ENCODE measurements at places on chromosomes 7 and 10.
A peak's percentile ranks its signal among the peaks of the same experiment; 100 is the strongest.

GRCh38 chr7:92343714-92344113 lies 97.9 kb downstream of the ANKIB1 start:
- no peak for DNase-seq

DNA sequence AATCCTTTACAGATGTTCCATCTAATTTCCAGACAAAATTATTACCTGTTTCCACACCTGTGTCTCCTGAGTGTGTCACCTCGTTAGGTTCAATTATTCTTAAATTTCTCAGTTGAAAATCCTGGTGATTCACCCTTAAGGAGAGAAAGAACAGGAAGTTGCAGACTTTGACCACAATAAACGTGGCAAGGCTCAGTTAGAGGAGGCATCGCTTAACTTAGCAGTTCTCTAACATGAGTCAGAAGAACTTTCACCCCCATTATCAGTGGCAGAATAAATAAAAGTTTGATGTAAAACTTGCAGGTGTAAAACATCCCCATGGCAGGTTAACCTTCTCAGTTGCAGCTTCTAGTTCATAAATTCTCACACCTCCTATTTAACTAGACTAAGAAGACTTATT lies 8.3 kb downstream of the XPNPEP1 start:
- peak; percentile 13 for DNase-seq

DNA sequence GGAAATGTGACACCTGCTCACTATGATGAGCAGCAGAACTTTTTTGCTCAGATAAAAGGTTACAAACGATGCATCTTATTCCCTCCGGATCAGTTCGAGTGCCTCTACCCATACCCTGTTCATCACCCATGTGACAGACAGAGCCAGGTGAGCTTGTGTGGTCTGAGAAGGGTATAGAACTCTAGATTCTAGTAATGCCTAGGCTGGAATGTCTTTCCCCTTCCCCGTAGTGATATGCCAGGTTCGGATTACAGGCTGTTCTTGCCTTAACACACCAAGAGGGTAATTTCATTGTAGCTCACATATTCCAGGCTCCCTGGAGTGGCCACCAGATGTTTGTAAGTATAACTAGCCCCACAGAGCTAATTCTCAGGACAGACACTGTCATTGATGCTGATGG lies 9.2 kb downstream of the HIF1AN start:
- no peak for DNase-seq

GRCh38 chr10:50622706-50623662 lies 772 bp downstream of the SGMS1 start:
- no peak for DNase-seq

DNA sequence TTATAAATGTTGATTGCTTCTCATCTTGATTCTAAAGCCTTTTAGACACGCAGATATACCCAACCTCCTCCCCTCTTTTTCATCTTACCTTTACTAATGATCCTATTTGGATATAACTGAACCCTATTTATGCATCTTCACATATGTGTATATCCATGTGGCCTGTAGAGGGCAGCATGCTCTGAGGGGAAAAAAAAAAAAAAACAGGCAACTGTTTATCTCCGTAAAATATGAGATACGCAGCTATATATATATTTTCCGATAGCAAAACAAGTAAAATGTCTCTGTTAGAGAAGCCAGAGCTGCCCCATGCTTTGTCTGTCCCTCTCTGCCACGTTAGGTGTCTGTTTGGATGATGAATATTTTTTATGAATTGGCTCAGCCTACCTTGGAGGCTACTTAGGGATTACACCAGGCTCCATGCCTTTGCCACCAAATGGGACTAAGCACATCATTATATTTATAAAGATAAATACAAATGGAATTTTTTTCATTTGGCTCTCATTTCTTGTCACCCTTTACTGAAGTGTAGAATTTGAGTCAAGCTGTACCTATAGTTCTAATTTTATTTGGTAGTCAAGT lies 174.8 kb upstream of the FZD1 start:
- no peak for DNase-seq

DNA sequence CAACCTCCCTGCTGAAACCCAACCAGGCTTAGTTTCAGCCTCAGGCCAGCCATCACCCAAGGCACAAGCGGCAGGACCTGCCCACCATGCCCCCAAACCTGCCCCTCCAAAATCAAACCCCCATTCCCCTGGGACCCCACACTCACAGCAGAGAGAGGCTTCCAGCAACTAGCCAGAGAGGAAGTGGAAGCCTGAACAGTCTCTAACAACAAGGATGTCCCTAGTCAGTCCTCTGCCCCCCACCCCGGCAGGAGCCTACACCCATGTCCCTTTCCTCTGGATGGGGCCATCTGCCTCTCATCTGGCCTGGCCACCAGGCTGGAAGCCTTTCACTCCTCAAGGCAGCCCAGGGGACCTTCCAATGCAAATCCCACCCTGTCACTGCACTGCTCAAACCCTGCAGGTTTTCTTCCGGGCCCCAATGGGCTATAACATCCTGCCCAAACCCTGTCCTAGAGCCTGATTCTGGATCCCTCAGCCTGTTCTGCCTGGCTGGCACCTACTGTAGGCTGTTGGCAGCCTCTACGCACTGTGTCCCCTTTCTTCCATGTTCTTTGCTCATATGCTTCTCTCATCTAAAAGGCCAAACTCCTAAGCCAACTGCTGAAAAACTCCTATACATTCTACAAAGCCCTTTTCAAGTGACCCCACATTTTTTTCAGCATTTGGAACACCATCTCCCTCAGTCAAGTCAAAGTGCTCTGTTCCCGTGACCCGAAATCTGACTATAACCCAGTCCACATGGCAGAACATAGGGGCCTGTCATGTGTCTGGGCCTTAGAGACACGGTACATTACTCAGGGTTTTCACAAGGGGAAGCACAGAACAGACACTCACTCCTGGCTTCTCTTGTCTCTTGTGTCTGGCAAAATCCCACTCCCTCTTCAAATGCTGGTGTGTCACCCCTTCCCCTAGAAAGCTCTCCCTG lies 253.3 kb downstream of the TNS3 start:
- DNase-seq = no peak

DNA sequence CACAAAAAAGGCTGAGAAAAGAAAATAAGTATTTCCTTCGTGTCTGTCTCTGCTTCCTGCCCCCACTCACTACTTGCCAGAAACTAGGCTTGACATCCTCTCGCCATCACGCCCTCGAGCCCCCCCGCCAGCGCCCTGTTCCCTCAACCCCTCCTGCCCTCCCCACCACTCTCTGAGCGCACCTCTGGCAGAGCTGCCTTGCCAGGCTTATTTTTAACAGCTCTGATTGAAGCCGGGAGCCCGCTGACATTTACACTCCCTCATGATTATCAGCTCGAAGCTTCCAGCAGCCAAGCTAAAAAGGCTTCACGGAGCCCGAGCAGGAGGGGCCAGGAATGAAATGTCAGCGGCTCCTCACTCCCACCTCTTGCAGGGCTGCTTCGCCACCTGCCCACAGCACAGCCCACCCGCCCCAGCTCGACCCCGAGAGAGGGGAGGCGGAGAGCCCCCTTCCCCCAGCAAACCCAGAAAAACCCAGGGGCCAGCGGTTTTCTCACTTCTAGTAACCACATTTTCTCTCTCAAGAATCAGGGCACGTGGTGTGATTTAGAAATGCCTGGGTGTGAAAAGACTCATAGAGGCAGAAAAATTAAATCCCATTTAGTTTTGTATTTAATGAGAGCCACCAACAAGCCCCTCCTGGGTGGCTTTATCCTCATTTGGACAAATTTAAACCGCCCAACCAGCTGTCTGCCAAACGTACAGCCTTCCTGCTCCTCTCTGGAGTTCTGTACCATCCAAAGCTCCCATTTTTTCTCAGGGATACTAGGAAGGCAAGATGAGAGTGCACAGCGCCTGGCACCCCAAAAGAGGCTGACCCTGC lies 89.3 kb downstream of the SLIT1 start:
- DNase-seq = no peak

- no peak for DNase-seq
Measured at GRCh38 chr7:87156709-87157108, 4.5 kb downstream of the DMTF1 start.

GRCh38 chr7:98864731-98865453 lies 4.9 kb downstream of the TMEM130 start:
- DNase-seq = no peak

- no peak for DNase-seq
Measured at GRCh38 chr7:147809786-147810185, 780.8 kb upstream of the C7orf33 start.

DNA sequence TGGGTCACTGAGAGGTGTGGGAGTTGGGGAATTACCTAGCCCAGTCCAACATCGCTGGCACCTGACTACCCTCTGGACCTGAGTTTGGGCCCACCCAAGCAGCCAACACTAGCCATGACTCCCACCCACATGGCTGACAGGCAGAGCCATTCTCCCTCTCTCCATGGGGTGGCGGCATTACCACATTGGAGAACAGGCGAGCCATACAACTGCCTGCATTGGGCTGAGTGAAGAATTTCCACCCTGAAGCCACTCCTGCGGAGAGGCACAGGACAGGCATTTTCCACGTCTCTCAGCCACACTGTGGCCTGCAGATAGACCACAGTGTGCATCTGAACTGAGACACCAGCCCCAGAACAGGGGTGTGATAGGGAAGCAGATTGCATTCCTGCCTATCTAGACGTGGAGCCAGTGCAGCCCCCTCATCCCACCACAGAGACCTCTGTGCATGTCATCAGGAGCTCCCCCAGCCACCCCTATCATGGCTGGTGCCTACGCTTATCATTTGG lies 58.2 kb upstream of the ANTXRL start:
- peak; percentile 80 for DNase-seq

DNA sequence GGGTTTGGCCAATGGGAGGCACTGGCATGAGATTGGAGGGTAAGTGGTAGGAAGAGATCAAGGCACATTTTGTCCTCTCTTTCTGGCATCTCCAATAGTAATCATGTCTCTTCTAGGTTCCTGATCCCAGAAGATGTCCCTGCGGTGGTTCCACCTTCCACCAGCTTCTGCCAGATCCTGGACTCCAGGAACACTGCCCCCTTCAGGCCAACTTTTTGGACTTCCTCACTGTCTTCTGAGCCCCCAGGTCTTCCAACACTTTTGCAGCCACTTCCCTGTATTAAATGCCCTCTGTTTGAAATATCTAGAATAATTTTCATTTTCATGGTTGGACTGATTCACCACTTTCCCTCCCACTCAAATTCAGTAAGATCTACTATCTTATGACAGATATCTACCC lies 60.9 kb downstream of the BAMBI start:
- DNase-seq = no peak

DNA sequence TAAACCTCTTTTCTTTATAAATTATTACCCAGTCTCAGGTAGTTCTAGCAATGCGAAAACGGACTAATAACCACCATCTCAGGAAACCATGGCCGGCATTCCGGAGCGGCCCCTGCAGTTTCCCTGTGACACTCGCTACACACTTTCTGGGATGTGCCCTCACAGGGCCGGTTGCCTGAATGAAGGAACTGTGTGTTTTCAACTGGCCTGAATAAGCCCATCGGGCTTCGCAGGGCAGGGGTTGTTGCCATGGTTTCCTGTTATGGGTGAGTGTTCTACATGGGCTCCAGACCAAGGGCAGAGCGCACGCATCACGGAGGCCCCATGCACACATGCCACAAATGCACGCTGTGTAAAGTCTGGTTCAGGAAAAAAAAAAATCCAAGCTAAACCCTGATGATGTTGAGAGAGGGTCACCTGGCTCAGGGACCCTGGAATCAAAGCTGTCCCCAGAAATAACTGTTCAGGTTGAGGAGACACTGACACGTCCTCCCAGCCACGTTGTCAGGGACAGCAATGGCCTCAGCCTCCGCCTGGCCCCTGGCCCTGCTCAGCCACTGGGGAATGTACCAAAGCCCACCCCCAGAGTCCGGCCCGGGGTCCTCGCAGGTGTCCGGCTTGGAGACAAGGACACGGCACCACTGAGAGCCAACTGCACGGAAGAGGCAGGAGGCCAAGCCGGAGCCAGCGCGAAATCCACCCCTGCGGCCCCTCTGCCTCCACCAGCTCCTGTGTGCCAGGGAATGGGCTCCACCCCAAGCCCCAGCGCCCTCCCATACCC lies 47.9 kb downstream of the STK32C start:
- no peak for DNase-seq

GRCh38 chr10:3096149-3096548 lies 28.8 kb downstream of the PFKP start:
- no peak for DNase-seq

DNA sequence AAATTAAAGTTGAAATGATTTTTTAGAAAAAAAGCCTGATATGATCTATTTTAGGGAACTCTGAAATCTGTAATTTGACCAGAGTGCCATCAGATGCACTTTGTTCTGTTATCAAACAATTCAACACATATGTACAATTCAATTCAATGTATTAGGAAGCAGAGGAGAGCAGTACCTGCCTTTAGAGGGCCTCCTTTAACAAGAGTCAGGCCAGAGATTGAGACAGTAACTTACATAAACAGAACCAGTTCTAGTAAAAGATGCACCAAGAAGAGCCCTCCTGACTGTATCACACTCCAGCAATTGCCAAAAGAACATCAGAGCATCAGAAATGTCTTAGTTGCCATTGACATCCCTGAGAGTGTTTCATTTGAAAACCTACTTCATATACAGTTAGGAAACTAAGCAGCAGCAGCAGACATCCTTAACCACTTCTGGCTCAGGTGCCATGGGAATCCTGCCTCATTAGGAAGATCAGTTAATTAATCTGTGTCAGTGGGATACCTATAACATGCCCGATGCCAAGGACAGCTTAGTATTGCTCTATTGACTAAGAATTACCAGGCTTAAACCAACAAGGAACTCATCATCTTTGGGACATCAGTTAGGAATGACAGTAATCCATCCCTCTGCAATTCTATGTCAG lies 1222.6 kb upstream of the LRRN3 start:
- no peak for DNase-seq

DNA sequence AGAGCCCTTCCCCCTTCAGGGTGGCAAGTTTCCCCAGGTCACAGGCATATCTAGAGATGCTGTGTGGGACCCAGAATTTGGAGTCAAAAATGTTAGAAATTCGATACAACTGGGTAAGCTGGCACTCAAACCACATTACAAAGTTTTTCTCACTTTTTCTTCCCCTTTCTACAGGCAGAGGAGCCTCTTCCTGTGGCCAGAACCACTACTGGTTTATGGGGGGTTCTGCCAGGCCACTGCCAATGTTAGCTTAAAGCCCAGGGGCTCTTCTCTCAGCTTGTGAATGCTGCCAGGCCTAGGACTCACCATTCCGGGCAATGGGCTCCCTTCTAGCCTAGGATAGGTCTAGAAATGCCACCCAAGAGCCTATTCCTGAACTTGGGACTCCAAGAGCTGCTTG lies 617.9 kb upstream of the PHF14 start:
- DNase-seq = no peak

- no peak for DNase-seq
Measured at GRCh38 chr7:18400275-18400674, 95.3 kb upstream of the HDAC9 start.

DNA sequence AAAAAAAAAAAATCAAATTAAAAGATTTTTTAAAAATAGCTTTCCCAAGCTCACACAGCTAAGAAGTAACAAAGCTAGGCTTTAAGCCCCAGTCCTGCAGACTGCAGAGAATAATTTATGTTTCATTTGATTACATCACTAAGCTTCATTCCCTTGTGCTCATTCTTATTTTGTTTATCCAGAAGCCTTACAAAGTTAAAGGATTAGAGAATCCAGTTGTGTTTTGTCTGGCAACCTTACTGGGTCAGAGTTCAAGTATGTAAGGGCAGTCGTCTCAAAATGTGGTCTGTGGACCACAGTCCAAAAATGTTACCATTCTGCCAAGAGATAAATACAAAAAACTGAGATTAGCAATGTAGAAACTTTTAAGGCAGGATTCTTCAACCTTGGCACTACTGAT lies 32.1 kb upstream of the EZH2 start:
- DNase-seq = no peak

- no peak for DNase-seq
Measured at GRCh38 chr7:67550801-67551436, 554.3 kb downstream of the TYW1 start.

Data from H9 (cell line).